Activated CD4-positive, alpha-beta T cell treated with anti-CD3 and anti-CD28 coated beads for 24 hours (primary cell): ENCODE measurements at places on chromosomes 4 and X.

DNA sequence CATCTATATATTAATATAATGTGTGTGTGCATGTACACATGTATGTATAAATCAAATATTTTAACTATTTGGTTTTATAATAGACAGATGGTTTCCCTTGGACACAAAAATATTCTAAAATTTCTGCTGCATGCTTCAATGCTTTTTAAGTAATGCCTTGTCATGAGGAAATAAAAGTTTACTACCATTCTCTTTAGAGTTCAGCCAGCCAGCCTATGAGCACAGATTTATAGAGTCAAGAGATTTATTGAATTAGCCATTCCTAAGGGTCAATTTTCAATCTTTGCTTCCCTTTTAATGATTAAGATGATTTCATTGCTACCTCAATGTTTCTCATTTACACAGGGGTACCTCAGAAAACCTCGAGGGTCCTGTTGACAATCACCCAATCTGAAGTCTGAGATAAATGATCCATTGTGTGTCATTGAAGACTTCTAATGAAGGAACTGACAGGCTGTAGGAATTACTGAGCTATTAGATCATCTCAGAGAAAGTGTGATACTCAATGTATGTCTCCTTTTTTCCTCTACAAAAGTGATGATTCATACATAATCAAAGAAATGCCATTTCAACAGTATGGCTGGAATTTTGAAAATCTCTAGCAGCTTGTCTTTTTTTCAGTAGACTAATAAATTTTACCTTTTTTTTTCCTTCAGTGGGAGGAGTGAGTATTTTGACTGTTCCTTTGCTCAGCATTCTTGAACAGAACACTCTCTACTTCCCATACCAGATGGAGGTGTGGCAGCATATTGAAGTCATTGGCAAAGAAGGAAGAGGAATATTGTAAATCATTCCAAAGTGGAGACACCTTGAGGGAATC is 222.6 kb upstream of the PCDH18 start:
- DNase-seq, result no peak

DNA sequence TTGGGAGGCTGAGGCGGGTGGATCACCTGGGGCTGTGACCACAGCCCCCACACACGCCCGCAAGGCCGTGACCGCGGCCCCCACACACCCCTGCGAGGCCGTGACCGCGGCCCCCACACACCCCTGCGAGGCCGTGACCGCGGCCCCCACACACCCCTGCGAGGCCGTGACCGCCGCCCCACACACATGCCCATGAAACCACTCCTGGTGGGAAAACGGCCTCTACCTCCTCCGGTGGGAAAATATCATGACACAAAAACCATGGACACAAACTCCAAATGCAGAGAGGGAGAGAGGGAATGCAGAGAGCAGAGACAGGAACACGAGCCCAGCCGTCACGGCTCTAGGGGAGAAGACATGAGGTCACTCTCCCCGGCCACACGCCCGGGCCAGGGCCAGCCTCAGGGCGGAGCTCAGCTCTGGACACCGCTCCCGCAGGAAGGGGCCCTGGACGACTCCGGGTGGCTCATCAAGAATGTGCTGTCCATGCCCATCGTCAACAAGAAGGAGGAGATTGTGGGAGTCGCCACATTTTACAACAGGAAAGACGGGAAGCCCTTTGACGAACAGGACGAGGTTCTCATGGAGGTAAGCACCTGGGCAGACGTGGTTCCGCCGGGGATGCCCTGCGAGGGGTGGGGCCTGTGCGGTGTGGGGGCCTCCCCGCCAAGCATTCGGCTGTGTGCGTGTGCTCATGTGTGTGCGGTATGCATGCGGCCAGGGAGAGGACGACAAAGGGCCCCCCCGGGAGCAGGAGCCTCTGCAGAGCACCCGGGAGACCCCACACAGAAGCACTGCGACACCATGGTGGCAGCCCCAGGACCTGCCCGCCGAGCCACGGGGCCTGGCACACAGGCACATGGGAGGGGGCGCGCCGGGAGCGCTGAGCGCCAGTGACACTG is 17.4 kb downstream of the ATP5ME start:
- no peak for DNase-seq

GRCh38 chr4:165909947-165910346 is 36.9 kb downstream of the TLL1 start:
- no peak for DNase-seq

DNA sequence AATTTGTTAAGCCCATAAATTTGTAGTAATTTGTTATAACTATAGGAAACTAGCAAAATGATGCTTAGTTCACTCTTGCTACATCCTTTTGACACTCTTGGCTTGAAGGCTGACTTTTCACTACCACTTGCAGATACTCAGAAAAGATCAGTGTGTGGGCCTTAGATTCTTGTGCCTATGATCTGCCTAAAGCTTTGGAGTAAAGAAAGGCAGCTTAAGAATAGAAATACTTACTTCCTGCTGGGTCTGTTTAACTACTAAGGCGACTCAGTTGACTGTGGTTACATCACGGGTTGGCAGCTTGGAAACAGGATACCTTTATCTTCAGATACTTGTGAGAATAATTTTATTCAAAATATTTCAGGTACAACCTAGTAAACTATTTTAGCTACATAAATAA is 201.4 kb upstream of the FMR1 start:
- DNase-seq, result no peak
